ENCODE measurements at places on chromosomes 11 and 22. TPM values are rescaled to one million over a fixed set of nuclear protein-coding genes. Genes with fewer than 3 reads are reported as not detected.

Gene BAIAP2L2
- total RNA-seq: 0.77 TPM

Gene KCNJ4
- total RNA-seq: 0.21 TPM

Gene ARHGAP8
- total RNA-seq: 0.80 TPM

Gene CCDC15
- 2.4 TPM for total RNA-seq

DNA sequence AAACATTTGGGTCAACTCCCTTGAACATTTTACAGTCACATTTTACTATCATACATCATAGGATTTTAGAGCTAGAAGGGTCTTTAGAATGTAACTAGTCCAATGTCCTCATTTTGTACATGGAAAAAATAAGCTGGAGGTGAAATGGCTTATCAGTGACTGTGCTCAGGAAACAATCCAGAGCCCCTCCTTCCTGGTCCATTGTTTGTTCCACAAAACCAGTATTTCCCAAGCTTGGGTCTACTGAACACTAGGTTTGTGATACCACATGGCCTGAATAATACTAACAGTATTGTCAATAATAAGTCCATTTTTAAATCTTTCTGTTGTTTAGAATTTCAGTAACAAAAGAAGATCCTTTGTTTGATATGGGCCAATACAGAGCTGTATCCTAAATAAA is 27.1 kb downstream of the PDGFD start:
- DNase-seq: no peak

DNA sequence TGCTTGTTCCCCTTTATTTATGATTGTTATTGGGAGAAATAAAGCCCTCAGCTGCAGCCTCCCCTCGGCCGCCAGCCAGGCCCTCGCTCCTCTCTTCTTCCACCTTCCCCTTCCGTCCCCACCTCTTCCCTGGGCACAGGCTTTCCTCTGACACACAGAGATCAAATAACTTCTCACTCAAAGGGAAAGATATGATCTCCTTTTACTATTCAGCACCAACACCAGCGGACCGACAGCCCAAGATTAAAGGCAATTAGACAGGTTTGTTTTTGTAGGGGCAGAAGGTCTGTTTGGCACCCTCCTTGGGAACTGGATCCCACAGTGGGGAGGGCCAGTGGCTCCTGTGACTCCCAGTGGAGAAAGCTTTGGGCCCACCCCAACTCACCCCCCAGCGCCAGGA is 23.0 kb downstream of the NECTIN1 start:
- DNase-seq: no peak
